ENCODE measurements at places on chromosomes 7 and 10.
A peak's percentile ranks its signal among the peaks of the same experiment; 100 is the strongest.

DNA sequence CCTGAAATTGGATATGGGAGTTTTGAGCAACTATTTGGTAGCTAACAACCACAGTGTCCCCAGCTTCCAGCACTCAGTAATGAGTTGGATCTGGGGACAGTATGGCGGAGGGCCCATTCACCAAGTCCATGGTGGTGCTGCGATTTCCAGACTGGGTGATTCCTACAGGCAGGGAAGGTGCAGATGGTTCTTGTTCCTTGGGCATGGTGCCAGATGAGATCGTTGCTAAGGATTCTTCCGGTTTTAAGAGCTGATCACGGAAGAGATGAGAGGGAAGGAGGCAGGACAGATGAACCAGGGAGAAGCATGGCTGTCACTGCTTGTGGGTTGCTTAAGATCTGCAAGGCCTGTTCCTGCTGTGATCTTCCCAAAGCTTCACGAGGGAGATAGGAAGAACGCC is 380.3 kb downstream of the TCERG1L start:
- no peak for DNase-seq

DNA sequence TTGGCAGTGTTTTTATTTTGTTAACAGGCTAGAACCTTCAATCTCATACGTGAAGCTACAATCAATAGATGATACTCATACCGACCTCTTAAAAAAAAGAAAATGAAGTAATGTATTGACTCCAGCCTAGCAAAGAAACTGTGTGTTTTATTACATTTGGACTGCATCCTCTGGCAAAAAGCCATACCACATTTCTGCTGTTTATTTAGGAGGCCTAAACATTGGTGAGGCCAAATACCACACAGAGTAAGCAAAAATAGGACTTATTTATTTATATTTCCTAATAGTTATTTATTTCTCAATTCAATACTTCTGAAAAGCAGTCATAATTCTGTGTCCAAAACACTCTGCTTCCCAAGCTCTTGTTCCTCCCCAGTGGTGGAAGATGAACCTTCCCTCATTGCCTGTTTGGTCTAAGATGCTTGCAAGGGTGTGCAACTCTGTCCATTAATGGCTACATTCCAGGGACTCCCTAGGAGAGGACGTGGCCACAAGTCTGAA is 398.8 kb upstream of the KLF6 start:
- no peak for DNase-seq

DNA sequence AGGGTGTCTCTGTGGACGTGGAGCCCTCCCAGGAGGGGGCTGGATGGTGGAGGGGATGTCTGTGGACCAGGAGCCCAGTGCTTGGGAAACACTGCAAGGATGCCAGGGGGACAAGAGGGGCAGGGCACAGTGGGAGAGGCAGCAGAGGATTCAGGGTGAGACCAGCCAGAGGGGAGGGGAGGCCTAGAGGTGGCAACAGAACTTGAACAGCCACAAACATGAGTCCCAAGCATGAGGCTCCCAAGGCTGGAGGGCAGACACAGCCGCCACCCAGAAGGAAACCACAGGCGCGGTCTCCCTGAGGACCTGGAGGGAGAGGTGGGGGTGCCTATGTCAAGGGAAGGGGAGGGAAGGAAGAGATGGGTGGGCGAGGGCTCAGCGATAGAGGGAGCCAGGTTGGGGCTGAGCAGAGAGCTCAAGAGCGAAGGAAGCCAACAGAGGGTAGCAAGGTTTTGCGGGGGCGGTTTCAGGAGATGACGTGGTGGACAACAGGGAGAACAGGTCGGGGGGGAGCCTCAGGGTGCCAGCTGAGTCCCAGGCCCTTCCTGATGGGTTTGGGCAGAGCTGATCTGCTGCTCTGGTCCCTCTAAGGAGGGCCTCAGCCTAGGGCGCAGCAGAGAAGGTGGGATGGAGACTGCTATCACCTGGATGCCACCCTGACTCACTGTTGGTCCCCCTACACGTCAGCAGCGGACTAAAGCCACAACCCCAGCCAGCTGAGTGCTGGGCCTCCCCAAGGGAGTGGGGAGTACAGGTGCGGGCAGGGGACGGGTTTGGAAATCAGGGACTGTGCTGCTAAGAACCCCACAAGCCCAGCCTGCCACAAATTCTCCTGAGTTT is 6.7 kb upstream of the PILRA start:
- no peak for DNase-seq

GRCh38 chr7:132240262-132240661 is 336.0 kb downstream of the PLXNA4 start:
- DNase-seq, result no peak

DNA sequence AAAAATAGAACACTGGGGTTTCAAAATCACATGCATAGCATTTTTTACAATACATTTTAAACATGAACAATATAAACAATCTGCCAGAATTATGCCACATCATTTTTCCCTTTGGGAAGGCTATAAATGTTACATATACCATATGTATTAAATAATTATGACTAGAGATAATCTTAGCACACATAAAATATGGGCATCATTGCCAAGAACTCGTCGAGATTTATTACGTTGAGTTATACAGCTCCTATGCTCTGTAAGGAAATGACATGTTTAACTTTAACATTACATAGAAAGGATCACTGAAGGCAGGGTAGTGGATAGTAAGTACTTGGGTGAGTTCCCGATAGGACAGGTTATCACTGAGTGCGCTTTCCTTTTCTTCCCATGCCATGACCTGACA is 267.8 kb downstream of the PARD3 start:
- DNase-seq, result no peak

DNA sequence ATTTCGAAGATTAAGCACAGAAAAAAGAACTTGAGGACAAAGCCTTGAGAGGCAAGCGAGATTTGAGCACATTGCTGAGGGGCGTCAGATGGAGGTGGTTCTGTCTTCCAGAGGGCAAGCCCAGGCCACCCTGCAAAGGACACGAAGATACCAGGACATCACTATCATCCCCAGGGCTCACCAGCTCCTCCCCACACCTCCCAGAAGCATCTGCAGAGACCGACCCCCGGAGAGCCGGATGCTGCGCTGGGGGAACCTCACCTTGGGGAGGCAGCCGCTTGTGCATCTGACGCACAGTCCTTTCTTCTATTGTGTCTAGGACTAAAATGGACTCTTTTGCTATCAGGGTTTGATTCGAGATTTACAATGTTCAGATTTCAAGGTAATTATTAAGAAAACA is 259.7 kb downstream of the DNAJB6 start:
- DNase-seq, result no peak

GRCh38 chr10:47238331-47239095 is 61.5 kb upstream of the GDF10 start:
- no peak for DNase-seq

GRCh38 chr10:111200505-111201186 is 123.8 kb downstream of the ADRA2A start:
- no peak for DNase-seq

DNA sequence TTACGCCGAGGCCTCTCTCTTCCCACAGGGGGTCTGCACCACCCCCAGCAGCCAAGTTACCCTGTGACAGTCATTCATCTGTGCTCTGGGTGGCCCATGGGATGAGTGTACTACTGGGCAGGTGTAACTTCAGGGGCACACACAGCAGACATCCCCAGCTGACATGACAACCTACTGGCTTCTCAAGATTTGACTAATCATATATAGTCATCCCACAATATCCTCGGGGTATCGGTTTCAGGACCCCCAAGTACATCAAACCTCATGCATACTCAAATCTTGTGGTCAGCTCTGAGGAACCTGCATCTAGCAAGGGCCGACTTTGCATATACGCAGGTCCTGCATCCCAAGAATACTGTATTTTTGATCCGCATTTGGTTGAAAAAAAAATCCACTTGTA is 336.9 kb upstream of the C7orf33 start:
- DNase-seq, result no peak

DNA sequence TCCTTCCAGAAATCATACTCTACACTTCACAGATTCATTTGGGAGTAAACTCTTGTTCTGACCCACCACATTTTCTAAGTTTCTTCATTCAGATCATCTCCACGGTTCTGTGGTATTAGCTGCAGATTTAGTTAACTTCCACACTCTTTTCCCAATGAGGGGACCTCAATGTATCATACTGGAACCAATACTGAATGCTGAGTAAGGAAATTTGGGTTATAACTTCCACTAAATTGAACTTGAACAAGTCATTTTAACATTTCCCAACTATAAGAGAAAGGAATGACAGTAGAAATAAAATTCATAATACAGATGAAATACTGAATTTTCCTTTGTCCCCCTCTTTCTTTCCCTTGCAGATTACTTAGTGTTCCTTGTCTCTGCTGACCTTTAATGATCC is 131.4 kb downstream of the VPS41 start:
- no peak for DNase-seq

GRCh38 chr10:49362596-49363260 is 33.2 kb downstream of the DRGX start:
- no peak for DNase-seq

- DNase-seq, result no peak
Observed at GRCh38 chr10:128081720-128082119, 44.5 kb downstream of the MKI67 start.

GRCh38 chr10:91127341-91128082 is 93.0 kb upstream of the PCGF5 start:
- DNase-seq, result no peak

DNA sequence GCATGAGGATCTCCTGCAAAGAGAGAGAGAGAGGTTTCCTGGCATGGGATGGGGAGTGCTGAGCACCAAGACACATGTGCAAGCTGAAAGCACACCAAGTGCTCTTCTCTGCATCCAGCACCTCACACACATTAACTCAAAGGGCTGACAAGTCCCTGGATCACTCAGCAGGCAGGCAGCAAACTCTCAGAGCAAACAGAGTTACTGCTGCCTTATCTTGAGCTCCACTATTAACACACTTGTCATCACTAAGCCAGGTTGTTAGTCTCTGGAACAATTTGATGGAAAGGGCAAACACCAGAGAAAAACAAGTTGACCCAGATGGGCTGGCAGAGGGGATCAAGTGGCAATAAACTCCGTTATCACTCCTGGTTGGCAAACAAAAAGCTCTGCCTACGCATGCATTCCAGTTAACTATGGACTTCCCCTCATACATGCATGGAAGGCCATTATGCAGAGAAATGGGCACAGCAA is 349.9 kb downstream of the KCNMA1 start:
- DNase-seq, result no peak

DNA sequence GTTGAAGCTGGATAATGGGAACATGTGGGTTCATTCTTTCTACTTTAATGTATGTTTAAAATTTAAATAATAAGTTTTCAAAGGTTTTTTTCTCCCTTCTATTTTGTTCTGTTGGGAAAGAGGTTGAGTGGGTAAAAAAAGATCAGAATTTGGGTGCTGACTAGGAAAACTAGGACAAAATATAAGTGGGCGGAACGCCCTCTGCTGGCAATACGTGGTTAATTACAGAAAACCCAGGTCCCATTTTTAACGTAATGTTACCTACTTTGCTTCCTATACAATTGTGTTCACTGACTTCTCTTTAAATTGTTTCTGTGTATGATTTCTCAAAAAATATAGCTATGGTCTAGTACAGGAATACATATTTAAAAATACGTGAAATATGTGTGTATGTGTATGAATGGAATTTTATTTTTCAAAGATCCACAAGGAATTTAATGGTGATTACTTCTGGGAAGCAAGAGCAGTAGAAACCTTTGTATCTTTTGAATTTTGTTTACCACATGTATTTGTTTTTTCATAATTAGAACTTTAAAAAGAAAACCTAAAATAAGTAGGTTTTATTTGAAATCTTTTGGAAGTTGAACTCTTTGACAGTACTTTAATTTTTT is 8.7 kb downstream of the ECD start:
- peak; percentile 36 for DNase-seq

- DNase-seq, result peak; percentile 48
Observed at GRCh38 chr10:79403441-79404230, 41.8 kb downstream of the ZCCHC24 start.

- DNase-seq, result no peak
Observed at GRCh38 chr10:117590101-117590875, 47.7 kb downstream of the EMX2 start.

DNA sequence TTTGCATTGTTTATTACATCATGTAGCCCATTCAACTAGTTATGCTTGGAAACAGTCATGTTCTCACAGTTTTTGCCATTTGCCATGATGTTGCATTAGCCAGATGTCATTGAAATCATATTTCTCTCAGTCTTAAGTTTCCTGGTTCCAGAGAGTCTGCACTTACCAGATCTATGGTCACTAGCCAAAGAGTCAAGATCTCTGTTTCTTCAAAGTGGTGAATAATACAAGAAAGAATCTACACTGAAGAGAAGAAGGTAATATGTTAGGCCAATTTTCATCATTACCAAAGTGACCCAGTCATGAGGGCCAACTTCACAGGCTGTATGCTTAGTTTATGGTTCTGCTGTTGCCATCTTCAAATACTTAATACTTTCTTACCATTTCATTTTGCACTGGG is 89.0 kb upstream of the PHYHIPL start:
- DNase-seq, result no peak

- DNase-seq, result no peak
Observed at GRCh38 chr7:132311733-132312132, 264.5 kb downstream of the PLXNA4 start.

DNA sequence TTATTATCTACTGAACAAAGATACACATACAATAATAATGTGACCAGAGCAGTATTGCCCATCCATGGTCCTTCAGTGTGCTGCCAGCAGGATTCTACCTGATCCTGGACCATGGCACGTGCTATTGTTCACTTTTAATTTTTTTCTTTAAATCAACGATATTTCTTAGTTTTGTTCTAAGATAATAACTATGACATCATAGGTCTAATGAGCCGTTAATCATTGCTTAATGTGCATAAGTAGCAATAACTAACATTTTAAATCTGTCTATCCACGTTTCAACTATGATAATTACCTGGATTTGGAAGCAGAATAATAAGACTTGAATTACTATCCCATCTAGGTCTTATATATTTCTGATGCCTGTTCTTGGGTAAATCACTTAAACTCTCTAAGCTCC is 253.8 kb downstream of the SORCS1 start:
- DNase-seq, result no peak

- no peak for DNase-seq
Observed at GRCh38 chr7:134302120-134302519, 14.6 kb downstream of the SLC35B4 start.

- DNase-seq, result no peak
Observed at GRCh38 chr10:36345807-36346206, 703.7 kb upstream of the FZD8 start.

DNA sequence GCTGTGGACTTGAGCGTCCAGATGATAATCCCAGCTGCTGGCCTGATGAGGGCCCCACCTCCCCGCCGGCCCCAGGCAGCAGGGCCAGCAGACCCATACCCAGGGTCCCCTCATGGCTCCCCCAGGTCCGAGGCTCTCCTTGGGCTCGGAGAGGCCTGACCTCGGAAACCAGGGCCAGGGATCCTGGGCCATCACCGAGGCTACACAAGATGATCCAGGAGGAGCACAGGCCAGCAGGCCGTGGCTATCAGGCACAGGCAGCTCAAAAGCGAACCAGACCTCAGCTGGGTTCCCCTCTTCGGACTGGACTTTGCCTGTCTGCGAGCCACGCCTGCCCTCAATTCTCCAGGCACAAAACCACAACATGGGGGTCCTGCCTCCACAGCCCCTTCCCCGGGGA is 17.4 kb downstream of the PDGFA start:
- no peak for DNase-seq

Measured in hepatic stellate cell (primary cell).